CD8-positive, alpha-beta memory T cell (primary cell): ENCODE measurements at places on chromosomes 2 and 18. TPM values are rescaled to one million over a fixed set of nuclear protein-coding genes. Genes with fewer than 3 reads are reported as not detected.

Gene GKN1
- not detected for total RNA-seq

- no peak overlapping the region for H3K4me3 ChIP-seq
- no peak for DNase-seq
- no peaks in the 10 kb centered on the region for H3K36me3 ChIP-seq
- H3K27ac ChIP-seq: no peak overlapping the region
- H3K4me1 ChIP-seq: no peaks in the 10 kb centered on the region
- H3K27me3 ChIP-seq: no peaks in the 10 kb centered on the region
Observed at GRCh38 chr2:8089596-8089995, 592.3 kb upstream of the ID2 start.

GRCh38 chr2:120990451-120990871 lies 254.8 kb downstream of the GLI2 start:
- H3K4me3 ChIP-seq: no peak overlapping the region
- no peaks in the 10 kb centered on the region for H3K4me1 ChIP-seq
- H3K27me3 ChIP-seq: no peaks in the 10 kb centered on the region
- H3K36me3 ChIP-seq: no peaks in the 10 kb centered on the region
- no peak overlapping the region for H3K27ac ChIP-seq
- DNase-seq: no peak

DNA sequence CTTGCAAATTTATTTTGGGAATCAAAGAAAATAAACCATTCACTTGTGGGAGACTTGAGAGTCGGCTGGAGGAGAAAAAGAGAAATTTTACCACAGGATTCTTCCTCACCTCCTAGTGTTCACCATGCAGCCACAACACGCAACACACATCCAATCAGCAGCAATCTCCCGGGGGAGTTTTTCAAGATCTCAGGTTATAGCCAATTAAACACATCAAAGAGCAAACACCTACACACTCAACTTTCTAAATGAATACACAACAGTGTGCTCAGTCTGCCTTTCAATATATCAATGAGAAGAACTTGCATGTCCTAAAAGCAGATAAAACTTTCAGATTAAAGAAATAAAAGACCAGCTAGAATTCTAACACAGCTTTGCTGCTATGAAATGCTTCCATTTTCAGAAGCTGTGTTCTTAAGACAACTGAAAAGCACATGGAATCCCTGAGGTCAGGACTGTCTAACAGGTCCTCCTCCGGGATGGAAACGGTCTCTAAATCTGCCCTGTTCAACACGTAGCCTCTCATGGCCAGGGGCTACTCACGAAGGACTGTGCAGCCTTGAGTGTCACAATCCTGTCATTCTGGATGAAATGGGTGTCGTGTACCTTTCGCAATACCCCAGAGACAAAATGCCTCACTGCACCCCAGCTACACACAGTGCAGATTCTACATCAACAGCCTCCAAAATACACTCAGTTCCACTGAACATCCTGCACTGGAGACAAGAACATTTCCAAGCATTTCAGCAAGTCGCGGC lies 84.2 kb downstream of the ZNF516 start:
- no peaks in the 10 kb centered on the region for H3K4me1 ChIP-seq
- no peak for DNase-seq
- no peaks in the 10 kb centered on the region for H3K36me3 ChIP-seq
- H3K4me3 ChIP-seq: no peak overlapping the region
- no peaks in the 10 kb centered on the region for H3K27me3 ChIP-seq

DNA sequence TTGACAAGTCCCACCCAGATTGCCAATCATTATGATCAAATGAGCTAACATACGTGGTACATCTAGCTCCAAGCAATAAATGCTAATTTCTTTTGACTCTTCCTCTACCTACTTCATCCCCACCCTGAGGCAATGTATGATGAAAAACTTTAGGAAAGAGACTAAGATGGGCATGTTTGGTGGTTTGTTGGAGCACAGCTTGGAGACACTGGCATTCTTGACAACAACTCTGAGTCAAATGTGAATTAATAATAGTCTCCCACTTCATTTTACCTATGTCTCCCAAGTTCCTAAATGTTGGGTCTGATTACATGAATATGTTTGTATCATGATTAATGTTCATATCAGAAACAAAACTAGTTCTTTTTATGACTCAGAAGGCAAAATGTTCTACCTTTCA lies 36.6 kb downstream of the EXOC6B start:
- H3K4me1 ChIP-seq: no peaks in the 10 kb centered on the region
- DNase-seq: no peak
- H3K27ac ChIP-seq: no peak overlapping the region
- H3K27me3 ChIP-seq: no peaks in the 10 kb centered on the region
- H3K4me3 ChIP-seq: no peak overlapping the region
